ENCODE measurements at places on chromosomes 11 and 22. TPM values are rescaled to one million over a fixed set of nuclear protein-coding genes. Genes with fewer than 3 reads are reported as not detected.

- no peak for DNase-seq
Observed at GRCh38 chr11:67278939-67279588, 10.0 kb upstream of the ANKRD13D start.

DNA sequence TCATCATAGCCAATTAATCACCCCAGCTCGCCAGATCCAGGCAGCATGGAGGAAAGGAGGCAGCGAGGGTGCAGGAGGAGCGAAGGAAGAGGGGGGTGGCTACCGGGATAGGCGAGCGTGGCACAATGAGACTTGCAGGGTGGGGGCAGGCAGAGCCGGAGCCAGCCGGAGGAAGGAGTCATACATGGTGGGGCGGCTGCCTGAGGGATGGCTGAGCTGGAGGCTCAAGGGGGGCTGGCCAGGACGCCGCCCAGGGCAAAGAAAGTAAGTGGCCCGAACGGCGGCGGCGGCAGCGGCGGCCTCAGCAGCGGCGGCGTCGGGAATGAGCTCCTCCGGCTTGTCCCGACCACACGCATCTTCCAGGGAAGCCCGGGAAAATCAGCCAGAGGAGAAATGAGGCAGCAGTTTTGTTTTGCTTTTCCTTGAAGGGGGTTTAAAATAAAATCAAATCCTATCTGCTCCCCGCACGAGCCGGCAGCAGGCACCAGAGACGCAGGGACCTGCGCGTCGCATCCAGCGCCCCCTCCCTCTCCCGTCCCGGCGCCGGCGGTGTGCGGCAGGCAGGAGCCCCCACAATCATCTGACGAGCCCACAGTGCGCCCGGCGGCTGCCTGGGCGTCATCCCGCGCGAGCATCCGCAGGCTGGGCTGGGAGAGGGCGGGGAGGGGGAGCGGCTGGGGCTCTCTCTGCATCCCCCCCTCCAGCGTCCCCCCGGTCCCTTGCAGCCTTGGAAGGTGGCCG lies 263.6 kb downstream of the CTTN start:
- DNase-seq, result no peak

- no peak for DNase-seq
Observed at GRCh38 chr11:8235925-8236324, 27.8 kb downstream of the LMO1 start.

- DNase-seq, result no peak
Observed at GRCh38 chr11:120121336-120121735, 16.6 kb downstream of the TRIM29 start.

DNA sequence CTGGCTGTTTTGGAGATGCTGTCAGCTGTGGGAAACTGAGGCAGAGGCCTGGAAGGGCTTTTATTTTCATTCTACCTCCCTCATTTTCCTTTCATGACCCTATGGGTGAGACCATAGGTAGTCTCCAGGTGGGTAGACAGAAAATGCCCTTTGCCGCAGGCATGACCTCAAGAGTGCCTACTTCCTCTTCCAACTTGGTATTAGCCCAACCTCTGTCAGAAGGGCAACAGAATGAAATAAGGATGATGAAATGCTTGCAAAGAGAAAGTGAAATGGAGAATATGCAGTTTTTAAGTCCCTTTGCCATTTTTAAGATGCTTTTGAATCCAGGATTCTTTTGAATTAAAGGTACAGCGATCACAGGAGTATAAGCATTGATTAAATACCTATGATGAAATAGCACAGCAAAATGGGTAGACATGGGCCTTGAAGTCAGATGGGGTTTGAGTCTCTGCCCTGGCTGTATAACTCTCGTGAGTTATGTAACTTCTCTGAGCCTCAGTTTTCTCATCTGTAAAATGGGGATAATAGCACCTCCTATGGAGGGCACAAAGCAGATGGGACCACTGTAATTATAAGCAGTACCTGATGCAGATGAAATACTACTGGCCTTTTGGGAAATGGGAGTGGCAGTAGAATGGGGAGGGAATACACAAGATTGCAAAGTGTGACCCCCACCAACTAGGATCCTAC lies 3.7 kb downstream of the ASPHD2 start:
- no peak for DNase-seq

DNA sequence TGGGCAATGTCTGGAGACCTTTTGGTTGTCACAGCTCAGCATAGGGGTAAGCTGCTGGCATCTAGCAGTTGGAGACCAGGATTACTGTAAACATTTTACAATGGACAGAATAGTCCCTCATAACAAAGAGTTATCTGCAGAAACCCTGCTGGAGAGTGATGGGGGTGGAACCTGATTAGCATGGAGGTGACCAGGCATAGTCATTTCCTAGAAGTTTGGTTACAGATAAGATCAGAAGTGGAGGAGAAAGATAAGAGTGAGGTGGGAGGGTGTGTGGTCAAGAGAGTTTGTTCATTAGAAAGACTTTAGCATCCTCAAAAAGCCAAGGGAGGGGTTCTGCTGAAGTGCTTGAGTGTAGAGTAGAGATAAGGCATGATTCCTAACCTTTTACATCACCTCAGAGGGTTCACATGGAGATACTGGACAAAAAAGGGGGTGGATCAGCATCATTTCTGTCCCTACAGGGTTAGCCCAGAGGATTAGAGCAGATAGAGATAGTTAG lies 38.8 kb downstream of the PRDM11 start:
- DNase-seq, result no peak

DNA sequence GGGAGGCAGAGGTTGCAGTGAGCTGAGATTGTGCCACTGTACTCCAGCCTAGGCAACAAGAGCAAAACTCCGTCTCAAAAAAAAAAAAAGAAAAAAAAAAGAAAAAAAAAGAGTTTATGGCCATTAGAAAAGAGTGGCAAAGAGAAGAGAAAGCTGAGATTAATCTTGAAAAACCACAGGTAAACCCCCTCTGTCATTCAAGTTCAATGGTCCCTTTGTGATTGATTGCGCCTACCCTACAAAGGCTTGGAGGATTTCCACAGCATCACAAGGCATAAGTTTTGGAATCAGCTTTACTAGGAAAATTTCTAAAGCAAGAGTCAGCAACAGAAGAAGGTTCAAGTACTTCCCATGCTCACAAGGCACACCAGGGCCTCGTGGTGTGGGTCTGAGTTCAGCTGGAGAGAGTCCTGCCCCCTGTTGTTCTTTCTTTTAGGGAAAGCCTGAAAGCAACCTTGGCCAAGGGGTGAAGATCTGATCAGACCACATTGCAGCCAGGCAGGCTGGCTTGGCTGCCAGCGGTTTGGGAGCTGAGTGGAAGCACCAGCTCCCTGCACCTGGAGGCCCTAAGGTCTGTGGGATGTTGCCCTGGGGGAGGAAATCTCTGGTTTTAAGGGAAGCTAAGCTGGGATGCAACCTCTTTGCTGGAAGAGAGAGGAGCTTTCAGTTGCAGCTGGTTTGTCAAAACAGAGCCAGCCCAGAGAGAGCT lies 41.8 kb downstream of the SLN start:
- no peak for DNase-seq

- no peak for DNase-seq
Observed at GRCh38 chr11:9687711-9688477, 24.0 kb downstream of the SWAP70 start.

- no peak for DNase-seq
Observed at GRCh38 chr11:45079943-45080719, 66.3 kb upstream of the PRDM11 start.

GRCh38 chr11:84091212-84091986 lies 805.2 kb upstream of the CCDC90B start:
- no peak for DNase-seq

DNA sequence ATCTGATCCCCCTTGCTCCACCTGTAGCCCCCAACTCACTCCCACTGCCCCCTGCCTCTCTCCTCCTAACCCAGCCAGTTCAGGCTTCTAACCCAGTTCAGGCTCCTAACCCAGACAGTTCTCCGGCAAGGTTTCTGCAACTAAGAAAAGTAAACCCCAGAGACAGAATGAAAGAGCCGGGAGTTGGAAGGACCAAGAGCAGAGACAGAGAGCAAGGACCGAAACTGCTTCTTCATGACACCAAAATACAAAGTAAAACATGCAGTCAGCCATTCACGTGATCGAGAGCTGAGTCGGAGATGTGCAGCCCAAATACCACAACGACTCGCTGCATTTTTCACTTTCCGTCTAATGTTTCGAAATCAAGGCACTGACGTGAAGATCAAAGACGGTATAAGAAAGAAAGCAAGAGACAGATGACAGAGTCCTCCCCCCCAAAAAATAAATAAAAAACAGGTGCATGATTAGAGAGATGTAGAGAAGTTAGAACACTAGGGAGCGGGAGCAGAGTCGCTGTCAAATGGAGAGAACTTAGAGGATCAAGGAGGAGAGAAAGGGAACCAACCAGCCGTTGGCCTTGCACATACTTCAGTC lies 884 bp downstream of the IL10RA start:
- no peak for DNase-seq

- DNase-seq, result no peak
Observed at GRCh38 chr11:118672846-118673245, 6.6 kb downstream of the TREH start.

SC5D gene
- total RNA-seq, result 26.3 TPM

DNA sequence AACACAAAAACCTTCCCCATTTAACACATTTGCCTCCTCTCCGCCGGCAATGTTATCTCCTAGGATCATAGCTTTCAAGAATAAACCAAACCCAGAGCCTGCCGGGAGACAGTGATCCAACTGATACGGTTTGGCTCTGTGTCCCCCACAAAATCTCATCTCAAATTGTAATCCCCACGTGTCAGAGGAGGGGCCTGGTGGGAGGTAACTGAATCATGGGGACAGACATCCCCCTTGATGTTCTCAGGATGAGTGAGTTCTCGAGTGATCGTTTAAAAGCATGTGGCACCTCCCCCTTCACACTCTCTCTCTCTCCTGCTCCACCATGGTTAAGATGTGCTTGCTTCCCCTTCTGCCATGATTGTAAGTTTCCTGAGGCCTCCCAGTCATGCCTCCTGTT lies 33.3 kb downstream of the RBFOX2 start:
- no peak for DNase-seq

DNA sequence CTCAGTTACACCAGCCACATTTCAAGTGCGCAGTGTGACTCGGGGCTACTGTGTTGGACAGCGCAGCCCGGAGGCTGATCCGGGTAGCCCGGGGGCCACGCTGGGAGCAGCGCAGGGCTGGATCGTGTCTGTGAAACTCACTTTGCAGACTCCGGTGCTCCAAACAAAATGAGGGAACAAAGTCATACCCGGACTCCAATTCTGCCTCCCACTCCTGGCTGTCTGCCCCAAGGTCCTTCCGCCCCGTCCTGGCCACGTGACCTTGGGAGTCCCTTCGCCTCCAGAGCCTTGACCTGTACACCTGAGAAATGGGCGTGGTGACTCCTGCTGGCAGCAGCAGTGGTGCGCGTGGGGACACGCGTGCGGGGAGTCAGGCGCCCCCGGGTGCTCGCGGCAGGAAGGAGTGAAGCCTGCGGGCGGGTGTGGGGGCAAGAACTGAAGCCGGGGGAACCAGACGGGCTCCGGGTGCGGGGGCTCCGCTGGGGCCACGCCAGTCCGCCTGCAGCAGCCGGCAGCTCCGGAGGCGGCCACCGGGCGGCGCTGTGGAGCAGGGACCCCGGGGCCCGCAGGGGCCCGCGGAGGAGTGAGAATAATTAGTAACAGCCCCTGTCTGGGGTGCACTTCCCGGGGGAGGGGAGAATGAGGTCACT lies 42.4 kb downstream of the KCNJ4 start:
- DNase-seq, result no peak

Data from HT-29 (cell line).